ENCODE measurements at places on chromosomes 11 and 22.
A peak's percentile ranks its signal among the peaks of the same experiment; 100 is the strongest.

GRCh38 chr11:120712881-120713280, 201.3 kb downstream of the GRIK4 start:
- no peak for DNase-seq

DNA sequence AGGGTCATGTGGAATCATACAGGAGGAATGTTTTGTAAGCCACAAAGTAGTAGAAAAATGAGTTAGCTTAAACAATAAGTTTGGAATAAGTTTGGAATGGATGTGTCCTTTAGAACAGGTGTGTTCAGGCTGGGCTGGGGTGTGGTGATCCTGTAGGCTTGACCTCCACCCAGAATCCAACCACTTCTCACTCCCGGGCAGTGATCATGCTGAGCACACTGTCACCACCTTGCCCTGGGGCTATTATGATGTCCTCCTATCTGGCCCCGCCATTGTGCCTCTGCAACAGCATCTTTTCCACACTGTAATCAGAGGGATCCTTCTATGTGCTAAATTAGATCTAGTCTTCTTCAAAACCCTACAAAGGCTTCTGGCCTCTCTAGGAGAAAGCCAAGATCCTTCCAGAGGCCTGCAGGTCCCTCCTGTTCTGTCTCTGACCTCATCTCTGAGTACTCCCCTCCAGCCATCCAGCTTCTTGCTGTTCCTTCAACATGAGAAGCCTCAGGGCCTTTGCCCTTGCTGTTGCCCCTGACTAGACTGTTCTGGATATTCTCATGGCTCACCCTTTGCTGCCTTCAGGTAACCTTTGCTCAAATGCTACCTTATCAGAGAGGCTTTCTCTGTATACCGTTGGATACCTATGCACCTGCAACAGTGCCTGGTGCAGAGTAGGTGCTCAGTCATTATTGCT, 18.8 kb upstream of the ACCSL start:
- no peak for DNase-seq

DNA sequence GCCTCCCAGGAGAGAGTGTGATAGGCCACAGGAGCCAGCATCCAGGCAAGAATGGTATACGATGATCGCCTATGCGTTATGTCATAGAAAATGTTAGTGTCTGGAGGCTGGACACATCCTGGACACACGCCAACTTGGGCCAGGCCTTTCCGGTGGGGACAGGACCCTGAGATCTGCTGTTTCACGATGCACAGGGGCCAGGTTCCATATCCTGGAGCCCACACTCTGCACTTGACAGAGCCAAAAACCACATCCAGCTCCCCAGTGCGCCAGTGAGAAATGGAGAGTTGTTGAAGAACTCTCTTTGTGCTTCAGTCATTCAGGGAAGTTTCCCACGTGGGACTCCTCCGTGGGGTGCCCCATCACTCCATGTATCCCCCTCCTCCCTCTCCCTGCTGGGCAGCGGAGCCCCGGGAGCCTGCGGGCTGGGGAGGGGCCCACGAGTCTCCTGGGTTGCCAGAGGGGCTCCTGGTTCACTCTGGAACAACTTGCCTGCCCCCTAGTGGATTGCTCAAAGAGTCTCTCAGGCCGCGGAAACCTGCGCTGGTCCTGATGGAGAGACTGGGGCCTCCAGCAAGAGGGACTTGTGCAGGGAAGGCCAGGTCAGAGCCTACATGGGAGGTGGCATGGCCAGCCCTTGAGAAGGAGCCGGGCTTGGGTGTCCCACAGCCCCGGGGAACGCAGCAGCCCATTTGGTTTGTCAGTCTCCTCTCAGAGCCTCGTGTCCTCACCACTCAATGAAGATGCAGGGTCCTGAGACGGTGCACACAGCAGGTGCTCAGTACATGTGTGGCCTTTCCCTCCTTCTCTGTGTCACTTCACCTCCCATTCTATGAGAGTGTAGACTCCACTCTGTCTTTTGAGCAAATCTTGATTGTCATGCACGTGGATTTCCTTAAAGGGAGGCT, 10.2 kb upstream of the LRRC32 start:
- DNase-seq: peak; percentile 77

- DNase-seq: no peak
These were observed 21.9 kb downstream of the CARS1 start for GRCh38 chr11:3035333-3035732.

DNA sequence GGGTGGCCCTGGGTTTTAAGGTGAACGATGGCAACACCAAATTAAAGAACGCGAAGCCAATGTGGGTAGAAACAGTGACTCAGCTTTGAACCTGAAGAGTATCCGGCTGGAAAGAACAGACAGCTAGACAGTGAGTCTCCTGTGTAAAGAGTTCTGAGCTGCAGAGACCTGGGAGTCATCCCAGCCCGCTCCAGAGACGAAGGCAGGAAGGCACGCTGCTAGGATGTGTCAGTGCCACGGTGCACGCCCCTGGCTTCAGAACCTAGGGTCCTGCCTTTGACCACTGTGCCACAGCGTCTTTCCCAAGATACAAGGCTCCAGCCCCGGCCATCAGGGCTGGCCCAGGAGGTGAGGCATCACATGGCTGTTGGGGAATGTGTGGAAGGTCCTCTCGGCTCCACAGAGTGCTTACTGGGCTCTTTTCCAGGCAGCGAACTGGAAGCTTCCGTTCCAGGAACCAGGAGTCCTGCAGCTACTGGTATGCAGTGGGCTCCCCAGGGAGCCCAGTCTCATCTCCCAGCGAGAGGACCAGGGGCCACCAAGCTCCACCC, 29.9 kb downstream of the LRFN4 start:
- DNase-seq: peak; percentile 66

DNA sequence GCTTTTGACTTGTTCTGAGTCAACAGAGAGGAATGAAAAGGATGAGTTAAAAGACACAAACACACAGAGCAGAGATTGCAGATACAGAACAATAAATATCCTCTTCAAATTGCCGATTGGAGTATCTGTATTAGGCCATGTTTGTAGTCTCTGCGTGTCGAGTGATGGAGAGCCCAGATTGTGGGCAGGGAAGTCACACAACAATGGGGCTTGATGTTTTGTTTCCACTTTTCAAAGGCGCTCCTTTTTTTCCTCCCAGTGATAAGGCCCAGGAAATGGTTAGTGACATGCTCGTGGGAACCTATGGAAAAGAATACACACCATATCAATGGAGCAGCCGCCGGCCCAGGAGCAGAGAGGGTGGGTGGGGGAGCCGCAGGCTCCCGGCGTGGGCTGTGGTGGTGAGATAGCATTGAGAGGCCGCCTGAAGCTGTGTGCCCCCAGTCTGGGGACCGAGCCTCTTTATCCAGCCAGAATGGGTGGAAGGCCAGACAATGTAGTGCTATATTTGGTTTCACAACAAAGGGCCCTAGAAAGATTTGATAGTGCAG, 555.9 kb downstream of the INSC start:
- DNase-seq: peak; percentile 29

All from fibroblast of pulmonary artery (primary cell).